Activated CD4-positive, alpha-beta T cell treated with anti-CD3 and anti-CD28 coated beads, Interleukin-2, Interleukin-6, amounts not matched to agents 100 ng/mL and 50 ng/mL, durations not matched to agents 16 hours and 8 hours (primary cell): ENCODE measurements at places on chromosomes 6 and 20.

GRCh38 chr20:9286501-9287461 lies 217.9 kb downstream of the PLCB4 start:
- no peak for DNase-seq

DNA sequence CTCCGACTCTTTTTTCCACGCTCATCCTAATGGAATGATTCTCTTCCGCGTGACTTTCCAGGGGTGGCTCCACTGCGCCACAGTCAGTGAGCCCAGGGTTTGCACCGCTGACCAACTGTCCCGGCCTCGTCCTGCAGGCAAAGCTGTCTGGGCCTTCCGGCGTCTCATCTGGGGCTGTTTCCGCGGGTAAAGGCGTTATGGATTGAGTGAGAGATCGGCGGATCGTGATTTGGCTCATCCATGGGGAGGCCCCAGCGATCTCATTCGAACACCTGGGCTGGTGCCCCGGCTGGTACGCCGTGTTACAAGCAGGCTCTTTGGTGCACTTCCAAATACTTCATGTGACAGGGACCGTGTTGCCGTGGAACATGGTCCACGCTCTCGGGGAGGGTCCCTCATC lies 47.8 kb downstream of the KCNQ2 start:
- DNase-seq, result no peak

GRCh38 chr6:80433010-80433672 lies 326.7 kb downstream of the BCKDHB start:
- no peak for DNase-seq

- DNase-seq, result no peak
Observed at GRCh38 chr20:709423-709822, 33.8 kb upstream of the SCRT2 start.

DNA sequence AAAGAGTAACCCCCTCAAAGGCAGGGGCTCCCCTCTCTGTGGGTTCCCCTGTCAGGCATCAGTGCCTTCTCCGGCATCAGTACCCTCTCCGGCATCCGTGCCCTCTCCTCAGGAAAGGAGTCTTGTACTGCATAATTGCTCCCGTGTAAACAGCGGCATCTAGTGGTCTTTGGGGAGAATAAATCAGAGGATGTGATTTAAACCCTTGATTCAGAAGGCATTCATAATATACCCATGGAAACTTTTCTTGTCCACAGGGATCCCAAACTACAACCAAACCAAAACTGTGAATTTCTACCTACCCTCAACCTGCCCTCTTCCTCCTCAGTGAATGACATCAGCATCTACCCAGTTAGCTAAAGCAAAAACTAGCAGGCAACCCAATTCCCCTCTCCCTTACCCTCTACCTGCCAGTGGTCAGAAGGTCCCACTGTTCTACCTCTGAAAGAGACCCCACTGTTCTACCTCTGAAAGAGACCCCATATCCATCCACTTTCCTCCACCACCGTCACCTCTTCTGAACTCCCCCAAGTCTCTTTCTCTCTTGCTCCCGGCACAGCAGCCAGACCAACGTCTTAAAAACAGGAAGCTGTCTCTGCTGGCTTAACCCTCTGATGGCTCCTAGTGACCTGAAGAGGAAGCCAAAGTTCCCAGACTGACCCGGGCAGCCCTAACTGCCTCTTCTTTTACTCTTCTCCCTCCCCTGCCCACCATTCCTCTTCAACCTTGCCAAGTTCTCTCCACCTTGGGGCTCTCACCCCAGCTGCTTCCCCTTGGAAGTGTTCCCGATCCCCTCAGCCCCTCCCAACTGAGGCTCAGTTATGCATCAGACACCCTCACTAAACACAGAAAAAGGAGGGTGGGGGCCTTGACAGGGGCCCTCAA lies 27.2 kb downstream of the UBE2V1 start:
- DNase-seq, result peak; percentile 62

- DNase-seq, result no peak
Observed at GRCh38 chr20:39364320-39364719, 402.2 kb downstream of the DHX35 start.

DNA sequence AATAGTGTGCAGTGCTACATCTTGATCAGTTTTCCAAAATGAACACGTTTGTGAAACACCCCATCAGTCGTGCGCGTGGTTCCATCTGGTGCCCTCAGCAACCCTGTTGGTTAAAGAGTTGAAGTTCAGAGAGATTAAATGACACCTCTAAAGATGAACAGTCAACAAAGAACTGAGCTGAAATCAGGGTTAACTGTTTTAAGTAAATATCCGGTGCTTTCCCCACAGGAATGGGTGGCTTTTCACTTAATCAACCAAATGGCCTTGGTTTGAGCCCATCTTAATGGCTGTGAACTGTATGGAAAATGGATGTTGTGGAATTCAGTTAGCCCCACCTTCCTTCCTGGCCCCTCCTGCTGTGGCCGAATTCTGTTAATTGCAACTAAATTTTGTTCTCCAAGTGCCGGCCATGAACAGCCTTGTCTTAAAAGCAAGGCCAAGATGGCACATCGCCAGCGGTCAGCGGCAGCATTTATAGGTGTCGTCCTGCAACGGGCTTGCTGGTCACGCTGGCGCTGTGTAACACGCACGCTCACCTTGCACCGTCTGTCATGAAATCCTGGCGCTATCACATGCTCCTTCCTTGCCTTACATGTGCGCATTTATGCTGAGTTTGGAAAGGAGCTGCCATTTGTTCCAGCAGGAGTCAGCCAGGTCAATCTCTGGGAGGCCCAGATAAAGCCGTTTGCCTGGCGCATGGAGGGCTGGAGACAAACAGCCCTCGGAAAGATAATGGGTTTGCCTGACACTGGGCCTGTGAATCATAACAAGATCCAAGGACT lies 164.5 kb downstream of the ERMARD start:
- no peak for DNase-seq

DNA sequence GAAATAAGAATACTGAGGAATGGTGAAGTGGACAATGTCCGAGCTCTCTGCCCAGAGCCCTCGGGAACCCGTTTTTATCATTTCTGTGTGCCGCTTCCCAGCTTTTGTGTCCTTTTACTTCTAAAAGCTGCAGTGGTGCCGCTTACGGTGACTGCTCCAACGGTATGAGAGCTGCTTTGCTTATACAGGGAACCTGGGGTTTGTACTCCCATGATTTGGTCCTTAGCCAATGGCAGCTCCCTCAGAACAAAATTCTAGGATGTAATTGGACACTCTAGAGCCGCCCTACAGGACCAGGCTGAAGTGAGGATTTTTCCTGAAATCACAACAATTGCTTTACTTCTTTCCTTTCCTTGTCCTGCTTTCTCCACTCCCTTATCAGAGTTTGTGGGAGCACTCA lies 24.2 kb upstream of the PCSK2 start:
- no peak for DNase-seq
